Daoy (cell line): ENCODE measurements at places on chromosomes 11 and 22. TPM values are rescaled to one million over a fixed set of nuclear protein-coding genes. Genes with fewer than 3 reads are reported as not detected.

Gene BIRC2
- total RNA-seq: 73.1 and 105 TPM in 2 replicates

Gene YAP1
- 35.5 and 49.0 TPM in 2 replicates for total RNA-seq

Gene SPTY2D1
- total RNA-seq: 12.5 and 19.8 TPM in 2 replicates

Gene CDC45
- 49.5 and 51.4 TPM in 2 replicates for total RNA-seq

Gene SHANK2
- total RNA-seq: 0.06 and 0.29 TPM in 2 replicates

Gene EHF
- 0.57 and 1.1 TPM in 2 replicates for total RNA-seq

Gene GAB2
- 0.98 and 1.9 TPM in 2 replicates for total RNA-seq

Gene PCF11
- total RNA-seq: 33.0 and 35.3 TPM in 2 replicates

Gene P2RY6
- 0.80 TPM in 1 of 2 replicates, not detected in the other for total RNA-seq

Gene MB
- 1.2 and 2.3 TPM in 2 replicates for total RNA-seq

Gene DEPDC7
- 10.5 and 16.4 TPM in 2 replicates for total RNA-seq

Gene BDNF
- 11.9 and 12.5 TPM in 2 replicates for total RNA-seq

Gene MN1
- 9.5 and 13.2 TPM in 2 replicates for total RNA-seq

Gene HSPB2
- total RNA-seq: not detected in 2 replicates

Gene GLB1L3
- total RNA-seq: 0.23 and 0.63 TPM in 2 replicates

Gene CYP2D6
- 0.03 and 0.40 TPM in 2 replicates for total RNA-seq

Gene C11orf97
- total RNA-seq: not detected in 2 replicates
